Heart right ventricle (tissue), 16 donors: ENCODE measurements at places on chromosomes 3 and 15. TPM values are rescaled to one million over a fixed set of nuclear protein-coding genes. Genes with fewer than 3 reads are reported as not detected.

- DNase-seq: peak; percentile 48
Observed at GRCh38 chr15:84725001-84725491, 9.1 kb upstream of the SEC11A start.

- no peak for DNase-seq
Observed at GRCh38 chr3:188003188-188004171, 150.5 kb upstream of the LPP start.

- DNase-seq: no peak
Observed at GRCh38 chr15:39132954-39133600, 447.8 kb upstream of the THBS1 start.

- DNase-seq: no peak
Observed at GRCh38 chr3:164779816-164780215, 298.5 kb downstream of the SI start.

GRCh38 chr3:27216955-27217552 lies 152.1 kb downstream of the NEK10 start:
- DNase-seq: no peak

DNA sequence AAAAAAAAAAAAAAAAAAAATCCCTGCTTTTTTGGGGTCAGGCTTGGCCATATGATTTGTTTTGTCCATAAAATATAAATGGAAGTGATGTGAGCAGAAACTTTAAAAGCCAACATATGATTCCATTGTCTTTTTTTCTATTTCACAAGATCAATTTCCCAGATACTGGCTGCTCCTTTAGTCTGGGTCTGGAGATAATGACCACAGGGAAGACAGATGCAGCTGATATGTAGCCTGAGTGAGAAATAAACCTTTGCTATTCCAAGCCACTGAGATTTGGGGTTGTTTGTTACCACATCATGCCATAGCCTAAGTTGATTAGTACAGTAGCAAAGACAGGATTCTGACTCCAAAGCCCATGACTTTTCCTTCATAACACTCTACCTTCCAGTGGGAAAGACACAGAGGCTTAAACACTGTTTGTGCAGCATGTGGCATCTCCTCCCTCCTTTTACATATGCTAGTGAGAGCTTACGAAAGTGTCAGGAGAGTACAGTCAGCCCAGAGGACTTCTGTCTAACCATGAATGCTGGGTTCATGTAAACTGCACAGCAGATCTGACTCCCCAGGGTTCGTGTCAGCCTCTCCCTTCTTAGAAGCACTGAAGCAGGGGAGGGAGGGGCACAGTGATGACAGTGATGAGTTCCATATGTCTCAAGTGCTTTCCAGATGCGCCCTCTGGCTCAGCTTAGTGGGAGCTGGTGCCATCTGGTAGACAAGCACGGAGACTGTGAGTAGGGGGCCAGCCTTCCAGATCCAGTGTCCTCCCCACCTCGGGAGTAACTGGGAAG lies 36.7 kb upstream of the SLC7A14 start:
- DNase-seq: peak; percentile 16

- DNase-seq: no peak
Observed at GRCh38 chr3:127044996-127045395, 62.1 kb downstream of the PLXNA1 start.

DNA sequence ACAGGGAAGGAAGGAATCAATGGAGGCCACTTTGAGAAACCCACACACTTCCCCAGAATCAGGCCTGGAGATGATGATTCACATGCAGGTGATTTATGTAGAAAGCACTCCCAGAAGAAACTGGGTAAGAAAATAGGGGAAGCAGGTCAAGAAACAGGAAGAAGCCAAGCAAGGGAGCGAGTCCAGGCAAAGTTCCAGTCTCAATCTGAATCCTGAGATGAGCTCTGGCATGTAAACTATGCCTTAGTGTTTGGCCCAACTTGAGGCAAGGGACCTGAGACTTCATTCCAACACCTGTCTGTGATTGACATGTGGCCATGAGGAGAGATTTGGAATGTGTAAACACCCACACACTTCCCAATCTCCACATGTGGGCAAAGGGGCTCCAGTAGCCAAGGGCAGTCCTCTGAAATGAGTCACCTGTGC lies 61.6 kb upstream of the CTNNB1 start:
- DNase-seq: no peak

- peak; percentile 71 for DNase-seq
Observed at GRCh38 chr3:184679056-184679816, 32.6 kb downstream of the MAGEF1 start.

DNA sequence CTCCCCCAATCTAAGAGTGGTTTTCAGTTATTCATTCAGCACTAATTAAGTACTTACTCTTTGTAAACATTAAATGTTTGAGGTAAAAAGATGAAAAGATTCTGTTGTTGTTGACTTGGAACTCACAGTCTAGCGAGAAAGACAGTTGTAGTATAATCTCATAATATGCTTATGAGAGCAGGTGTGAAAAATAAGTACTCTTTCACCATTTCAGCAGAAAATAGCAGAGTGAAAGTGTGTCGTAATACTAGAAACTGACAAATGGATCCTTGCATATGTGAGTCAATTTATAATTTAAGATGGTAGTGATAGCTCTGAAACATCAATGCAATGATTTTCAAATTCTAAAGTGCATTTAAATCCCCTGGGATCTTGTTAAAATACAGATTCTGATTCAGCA lies 618.8 kb upstream of the CCDC54 start:
- no peak for DNase-seq

DNA sequence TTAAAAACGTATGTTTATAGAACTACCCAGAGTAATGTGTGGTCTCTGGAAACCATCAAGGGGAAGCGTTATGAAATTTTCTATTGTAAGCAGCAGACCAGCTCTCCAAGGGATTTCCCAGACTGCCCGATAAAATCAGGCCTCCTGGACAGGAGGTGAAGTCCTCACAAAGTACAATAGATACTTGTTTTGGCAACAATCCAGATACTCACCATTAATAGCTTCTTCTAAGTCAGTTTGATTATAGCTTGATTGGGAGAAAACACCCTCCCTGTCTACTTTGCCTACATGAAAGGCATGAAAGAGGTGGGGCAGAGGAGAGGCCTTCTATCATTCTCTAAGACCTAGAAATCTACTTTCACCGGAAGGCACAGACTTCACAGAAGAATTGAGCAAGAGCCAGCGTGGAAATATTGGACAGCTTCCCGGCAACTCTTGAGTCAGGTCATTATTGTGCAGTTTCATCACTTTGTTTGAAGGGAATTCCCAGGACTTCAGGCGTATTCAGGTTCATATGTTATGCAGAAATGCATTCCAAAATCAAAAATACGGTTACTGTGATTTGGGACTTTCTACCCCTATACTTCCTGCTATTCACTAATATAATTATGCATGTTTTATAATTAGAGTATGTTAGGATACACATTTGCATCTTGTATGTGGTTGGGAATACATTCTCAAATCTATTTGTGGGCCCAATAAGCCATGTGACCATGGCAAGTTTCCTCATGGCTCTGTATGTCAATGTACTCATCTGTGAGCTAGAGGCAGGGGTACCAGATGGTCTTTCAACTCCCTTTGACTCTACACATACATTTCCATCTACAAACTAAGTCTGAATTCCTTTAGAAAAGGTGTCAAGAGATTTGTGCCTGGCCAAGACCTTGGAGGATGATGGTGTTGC lies 103.5 kb downstream of the CD47 start:
- peak; percentile 50 for DNase-seq

GRCh38 chr3:48952510-48953118 lies 34.0 kb downstream of the ARIH2 start:
- peak; percentile 22 for DNase-seq

GRCh38 chr15:101526890-101527289 lies 37.4 kb upstream of the PCSK6 start:
- no peak for DNase-seq

DNA sequence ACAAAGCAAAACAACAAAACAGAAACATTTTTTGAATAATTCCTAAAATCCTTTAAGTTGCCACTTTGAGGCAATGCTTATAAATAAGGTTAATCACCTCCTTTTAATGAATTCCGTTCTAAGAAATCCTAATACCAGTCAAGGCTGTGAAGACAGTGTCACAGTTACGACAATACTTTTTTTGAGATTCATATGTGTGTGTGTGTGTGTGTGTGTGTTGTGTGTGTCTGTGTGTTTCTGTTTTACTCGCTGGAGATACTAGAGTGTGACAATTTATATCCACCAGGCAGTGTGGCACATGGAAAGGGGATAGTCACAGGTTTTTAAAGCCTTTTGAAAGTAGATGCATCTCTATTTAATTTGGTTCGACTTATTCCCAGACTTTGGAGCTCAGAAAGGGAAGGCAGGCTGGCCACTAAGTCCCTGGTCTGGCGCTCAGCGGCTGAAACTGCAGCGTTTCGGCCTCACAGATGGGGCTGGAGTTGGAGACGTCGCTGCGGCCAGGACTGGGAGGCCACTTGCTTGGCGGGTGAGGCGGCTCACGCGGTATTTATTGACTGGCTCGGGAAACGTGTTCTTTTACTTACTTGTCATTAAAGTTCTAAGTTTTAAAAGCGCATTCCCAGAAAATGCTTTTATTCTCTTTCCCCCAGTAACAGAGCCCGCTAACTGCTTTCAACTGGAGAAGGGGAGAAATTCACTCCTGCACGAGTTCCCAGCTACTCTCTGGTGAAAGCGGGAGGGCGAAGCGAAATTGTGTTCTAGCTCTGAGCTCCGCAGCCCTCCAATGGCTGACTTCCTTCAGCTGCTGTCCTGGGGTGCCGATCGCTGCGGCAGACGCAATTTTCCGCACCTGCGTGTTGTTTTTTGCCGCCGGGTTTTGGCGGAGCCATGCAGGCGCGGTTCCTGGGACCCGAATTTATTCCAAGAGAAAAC lies 13.7 kb downstream of the ZIC1 start:
- DNase-seq: no peak

DNA sequence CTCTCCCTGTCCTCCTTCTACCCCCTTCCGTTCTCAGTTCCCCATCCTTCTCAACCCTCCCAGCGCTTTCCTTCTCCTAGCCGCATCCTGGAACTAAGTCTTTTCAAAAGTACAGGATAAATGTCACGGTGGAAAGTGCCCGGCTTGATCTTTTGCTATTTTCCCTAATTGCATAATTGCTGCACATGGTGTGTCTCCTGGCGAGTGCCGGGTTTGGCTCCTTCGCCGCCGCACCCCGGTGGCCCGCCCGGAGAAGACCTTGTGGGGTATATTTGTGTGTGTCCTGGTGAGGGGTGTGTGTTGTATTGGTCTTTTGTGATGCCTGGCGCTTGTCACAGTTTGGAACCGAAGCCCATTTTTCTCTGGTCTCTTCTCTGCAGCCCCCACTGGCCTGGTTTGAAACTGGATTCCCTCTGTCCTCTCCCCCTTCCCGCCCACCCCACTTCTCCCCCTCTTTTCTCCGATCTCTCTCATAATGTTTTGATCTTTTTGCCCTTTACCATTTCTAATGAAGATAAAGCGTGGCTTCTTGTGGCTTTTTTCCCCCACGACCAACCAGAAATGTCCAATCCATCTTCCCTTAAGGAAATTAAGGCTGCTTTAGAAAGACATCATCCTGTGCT lies 692 bp downstream of the UBE2E2 start:
- peak; percentile 17 for DNase-seq

GRCh38 chr3:175865724-175866123 lies 1006.6 kb downstream of the NAALADL2 start:
- DNase-seq: no peak

GRCh38 chr3:54845011-54845410 lies 82.8 kb downstream of the LRTM1 start:
- DNase-seq: no peak

- DNase-seq: no peak
Observed at GRCh38 chr15:38197553-38197952, 55.1 kb upstream of the SPRED1 start.

The ATP2B2 gene
- not detected for total RNA-seq

The DCLK3 gene
- 0.15 TPM for total RNA-seq

The SEMA3F gene
- 8.5 TPM for total RNA-seq

The FMN1 gene
- total RNA-seq: 4.1 TPM

The DMXL2 gene
- total RNA-seq: 6.4 TPM

The GOLGA8G gene
- not detected for total RNA-seq

The CHL1 gene
- 0.55 TPM for total RNA-seq

The AP2M1 gene
- total RNA-seq: 316 TPM

The HHLA2 gene
- total RNA-seq: not detected

The MASP1 gene
- 229 TPM for total RNA-seq
